D341Med (cell line): ENCODE measurements at places on chromosomes 3 and 15.
A peak's percentile ranks its signal among the peaks of the same experiment; 100 is the strongest.

DNA sequence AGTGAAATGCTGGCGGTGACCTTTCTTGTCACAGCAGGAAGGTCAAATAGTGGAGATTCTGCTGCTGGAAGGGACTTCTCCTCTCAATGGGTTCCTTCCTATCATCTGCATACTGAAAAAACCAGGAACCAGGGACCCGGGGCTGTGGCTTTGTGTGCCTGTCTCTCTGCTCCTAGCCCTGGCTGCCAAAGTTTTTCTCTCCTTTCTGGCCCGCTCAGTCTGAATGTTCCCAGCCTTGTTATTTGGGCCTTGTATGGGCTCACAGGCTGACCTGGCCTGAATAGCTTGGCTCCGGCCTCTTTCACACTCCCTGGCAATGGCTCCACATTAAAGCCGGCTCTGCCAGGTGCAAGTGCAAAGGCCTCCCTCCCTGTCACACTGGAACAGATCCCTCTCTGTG is 94.7 kb downstream of the LRIG1 start:
- no peak for DNase-seq

DNA sequence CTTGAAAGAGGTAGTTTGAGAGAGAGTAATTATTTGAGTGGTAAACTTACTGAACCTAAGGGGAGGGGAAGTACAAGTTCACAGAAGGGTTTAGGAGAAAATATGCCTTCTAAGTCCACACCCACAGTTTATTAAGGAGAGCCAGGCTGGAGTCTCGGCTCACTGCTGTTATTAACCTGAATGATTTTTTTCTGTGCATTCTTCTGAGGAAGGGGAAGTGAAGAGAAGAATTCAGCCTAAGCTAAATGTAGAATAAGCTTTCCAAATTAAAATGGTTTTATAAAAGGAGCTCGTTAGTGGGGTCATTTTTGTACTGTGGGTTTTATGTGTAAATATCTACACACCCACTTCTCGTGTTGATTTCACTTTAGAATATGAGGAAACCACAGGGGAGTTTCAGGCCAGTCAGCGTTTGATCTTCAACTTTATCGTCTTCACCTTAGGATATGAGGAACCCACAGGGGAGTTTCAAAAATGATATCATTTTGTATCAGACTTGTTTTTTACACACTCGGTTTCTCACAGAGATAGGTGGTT is 1.5 kb downstream of the WHAMM start:
- DNase-seq, result no peak

- DNase-seq, result no peak
Observed at GRCh38 chr3:29185706-29186105, 95.2 kb upstream of the RBMS3 start.

DNA sequence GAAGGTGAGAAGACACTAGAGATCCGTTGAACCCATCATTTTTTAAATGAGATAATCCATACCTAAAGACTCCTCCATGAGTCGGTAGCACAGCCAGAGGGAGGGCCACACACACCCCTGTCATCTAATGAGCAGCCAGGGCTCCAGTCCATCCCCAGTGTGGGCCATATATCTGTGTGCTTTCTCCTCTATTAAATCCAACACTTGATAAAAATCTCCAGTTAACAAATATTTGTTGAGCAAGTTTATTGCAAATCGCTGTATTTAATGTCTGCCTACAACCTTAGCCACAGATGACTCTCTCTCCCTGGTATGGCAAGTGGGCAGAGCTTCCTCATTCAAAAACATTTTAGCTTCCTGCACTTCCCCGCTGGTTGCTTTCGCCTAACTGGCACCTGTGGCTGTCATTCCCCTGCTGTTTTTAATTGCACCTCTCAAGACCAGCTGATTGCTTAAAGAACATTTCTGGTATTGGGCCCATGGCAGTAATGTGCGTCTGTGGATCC is 82.8 kb downstream of the SMAD3 start:
- DNase-seq, result no peak

DNA sequence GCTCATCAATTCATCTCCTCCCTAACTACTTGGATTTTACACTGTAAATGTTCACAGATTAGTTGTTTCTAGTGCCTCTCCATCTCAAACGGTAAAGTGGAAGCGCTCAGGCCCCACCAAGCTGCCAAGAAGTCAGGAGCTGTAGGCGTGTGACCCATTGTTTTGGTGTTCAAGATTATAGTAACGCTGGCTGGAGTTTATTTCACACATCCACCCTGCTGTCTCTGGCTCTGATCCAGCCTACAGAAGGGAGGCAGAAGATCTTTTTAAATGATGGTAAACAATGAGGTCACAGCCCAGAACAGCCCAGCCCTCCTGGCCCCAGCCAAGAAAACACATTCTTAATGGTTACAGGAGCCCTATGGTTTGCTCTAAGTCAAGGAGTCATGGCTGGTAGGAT is 25.7 kb upstream of the GALNT15 start:
- DNase-seq, result peak; percentile 65

DNA sequence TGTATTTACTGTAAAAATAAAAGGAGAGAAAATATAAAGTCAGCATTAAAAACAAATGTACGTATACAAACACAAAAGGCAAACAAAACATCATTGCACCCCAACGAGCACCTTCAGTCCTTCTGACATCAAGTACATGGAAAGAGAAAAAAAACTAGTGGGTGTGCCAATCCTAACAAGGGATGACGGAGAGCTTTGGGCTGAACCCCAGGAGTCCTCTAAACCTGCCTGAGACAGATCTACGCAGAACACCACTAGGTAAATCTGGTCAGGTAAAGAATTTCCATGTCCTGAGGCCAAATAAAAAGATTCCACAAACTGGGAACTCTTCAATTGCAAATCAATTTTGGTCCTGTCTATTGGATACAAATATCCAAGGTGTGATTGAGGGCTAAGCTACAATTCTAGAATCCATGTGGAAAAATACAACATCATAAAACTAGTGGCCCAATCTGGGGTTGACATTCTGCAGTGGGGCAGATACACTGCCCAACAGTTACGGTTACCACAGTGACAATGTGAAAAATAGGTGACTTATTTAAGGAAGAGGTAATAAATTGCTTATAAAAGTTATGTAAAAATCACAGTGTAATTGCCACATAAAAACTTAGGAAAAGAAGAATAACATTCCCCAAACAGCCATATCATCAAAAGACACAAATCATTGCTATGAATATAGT is 14.2 kb downstream of the IFT80 start:
- no peak for DNase-seq

DNA sequence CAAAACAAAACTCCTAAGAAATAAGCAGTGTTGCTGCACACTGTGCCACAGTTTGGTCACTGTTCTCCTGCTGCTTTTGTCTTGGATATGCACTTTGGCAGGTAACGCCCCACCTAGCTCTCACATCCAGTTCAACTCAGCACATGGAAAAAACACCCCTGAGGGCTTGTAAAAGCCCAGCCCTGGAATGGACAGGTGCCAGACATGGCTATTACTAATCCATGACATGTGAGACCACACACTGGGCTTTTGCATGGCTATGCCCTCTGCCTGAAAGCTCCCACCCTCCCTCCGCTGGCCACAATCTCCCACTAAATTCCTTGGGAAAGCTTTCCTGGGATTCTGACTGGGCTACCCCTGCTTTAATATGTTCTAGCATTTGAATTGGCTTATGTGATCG is 24.7 kb upstream of the ZBED2 start:
- no peak for DNase-seq

GRCh38 chr3:135514060-135514448 is 451.5 kb upstream of the PPP2R3A start:
- DNase-seq, result no peak

DNA sequence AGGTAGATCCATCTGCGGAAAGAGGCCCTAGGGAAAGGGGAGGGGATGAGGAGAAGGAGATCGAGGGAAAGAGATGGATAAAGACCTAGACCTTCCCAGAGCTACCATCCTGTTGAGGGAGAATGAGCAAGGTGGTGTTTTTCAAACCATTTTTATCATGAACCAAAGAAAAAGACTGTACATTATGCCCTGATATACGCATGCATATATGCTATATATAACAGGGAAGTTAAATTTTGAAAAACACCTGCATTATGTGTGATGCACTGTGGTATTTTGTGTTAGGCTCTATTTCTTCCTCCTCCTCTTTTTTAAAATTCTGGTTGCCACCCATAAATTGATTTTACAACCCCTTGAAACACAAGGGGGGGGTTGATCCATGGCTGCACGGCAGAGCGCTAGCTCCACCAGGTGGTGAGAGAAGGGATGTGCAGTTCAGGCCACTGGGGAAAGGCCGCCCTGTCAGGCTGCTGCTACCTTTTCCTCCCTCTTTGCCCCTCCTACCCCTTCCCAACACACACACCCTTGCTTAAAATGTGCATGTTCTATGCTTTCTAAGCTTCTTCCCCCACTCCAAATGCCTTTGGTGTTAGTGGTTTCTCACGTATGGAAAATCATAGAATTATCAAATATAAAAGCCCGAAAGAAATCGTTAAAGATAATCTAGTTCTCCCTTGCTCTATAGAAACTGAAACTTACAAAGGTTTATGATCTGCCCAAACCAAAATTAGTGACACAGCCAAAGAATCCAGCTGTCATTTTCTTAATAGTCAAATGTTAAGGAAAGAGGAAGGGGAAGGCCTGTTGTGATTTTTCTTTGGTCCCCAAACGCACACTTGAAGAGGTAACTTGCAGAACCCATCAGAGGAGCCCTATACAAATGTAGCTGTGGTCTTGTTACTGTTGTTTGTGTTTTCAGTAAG is 262.0 kb upstream of the UMPS start:
- peak; percentile 84 for DNase-seq
